Activated CD4-positive, alpha-beta T cell treated with anti-CD3 and anti-CD28 coated beads, Interleukin-2, amount 50 U/mL, for 1 hour (primary cell): ENCODE measurements at places on chromosomes 7 and 10.

DNA sequence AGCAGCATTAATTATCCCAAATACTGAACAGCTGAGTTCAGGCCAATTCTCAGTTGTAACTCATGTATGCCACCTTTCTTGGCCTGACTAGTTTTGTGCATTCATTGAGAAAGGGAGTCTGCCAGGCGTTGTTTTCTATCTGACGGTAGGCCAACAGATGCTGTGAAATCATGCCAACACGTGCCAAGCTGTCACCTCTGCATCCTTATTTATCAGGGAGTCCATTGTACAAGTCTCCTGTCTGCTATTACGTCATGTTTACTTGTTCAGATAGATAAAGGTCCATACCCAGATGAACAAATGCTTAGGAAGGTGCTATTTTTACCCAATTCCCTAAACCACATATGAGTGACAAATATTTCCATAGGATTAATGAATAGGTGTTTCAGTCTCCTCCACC, 127.2 kb upstream of the CDK6 start:
- no peak for DNase-seq

DNA sequence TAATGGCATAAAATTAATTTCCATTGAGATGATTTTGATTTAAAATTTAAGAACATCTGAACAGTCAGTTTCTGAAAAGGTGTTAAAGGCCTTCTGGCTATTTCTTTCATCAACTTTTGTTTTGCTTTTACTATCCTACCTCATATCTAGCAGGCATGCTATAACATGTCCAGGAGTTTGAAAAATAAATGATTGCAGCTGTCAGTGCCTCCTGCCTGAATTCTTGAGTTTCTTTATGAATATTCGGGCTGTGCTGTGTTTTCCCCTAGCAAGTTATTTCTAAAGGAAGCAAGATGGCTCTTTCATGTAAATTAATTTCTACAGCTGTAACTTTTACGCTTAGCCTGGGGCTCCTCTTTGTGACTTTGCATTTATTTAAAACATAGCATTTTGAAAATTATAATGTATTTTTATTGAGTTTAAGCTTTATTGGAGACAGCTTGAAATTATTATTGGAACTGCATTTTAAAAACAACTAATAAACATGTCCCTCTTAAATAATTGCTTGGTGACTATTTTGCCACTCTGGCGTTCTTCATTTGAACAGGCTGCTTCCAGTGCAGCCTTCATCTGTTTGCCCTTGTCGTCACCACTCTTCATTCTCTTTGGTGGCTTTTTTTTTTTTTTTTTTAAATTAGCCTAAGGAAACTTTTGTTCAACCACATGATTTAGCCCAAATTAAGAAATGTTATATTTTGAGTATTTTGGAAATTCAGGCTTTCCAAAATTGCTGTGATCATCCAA, 1083.4 kb upstream of the LRRN3 start:
- no peak for DNase-seq

- no peak for DNase-seq
Measured at GRCh38 chr7:7732621-7733281, 14.3 kb upstream of the RPA3 start.

- DNase-seq: no peak
Measured at GRCh38 chr7:44052771-44053365, 8.4 kb downstream of the DBNL start.

DNA sequence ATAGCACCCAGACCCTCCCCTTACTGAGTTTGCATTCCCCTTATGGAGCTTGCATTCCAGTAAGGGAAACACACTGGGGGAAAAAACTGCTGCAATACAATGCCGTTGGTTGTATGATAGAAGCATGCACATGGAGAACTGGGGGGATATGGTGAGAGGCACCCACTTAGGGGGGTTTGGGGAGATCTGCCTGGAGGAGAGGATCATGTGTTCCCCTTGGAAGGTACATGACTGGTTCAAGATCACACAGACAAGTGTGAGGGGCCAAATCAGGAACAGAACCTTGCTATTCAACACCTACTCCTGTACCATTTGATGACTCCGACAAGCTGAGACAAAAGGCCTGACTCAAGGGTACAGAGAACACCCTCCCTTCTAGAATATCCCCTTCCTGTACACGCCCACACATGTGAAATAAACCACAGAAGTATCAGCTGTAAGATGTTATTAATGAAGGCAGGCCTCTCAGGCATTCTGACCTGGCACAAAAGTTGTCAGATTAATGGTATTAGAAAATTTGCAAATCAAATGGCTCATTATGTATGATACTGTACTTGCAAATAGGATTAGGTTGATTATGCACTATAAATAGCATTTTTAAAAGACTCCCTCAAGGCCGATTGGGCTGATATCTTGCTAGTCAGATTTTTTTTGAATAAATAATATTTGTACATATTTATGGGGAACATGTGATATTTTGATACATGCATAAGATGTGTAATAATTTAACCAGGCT, 122.2 kb downstream of the NPY start:
- no peak for DNase-seq

DNA sequence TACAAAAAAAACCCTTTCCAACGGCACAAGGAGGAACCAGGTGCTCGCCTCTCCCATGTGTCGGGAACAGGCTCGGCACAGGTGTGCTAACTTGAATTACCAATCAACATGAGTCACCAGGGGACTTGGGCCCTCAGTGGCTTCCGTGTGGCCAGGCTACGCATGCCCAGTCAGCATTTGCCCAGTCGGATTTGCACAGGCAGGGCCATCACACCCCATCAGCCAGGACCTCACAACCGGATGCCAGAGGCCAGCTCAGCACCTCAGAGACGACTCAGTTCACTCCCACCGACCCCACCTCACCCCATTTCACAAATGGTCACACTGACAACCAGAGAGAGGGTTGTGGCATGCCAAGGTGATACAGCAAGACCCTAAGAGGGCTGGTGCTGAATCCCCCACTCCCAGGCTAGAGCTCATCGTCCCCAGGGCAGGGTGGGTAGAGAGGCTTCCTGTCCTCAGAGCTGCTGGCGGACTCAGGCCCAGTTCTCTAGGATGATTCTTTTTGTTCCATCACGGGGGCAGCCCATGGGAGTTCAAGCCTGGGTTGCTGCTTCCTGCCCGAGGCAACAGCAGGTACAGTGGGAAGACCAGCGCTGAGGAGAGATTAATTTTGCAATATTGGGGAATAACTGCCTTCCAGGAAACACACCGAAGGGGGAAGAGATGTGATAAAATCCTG, 13.6 kb downstream of the ANXA11 start:
- no peak for DNase-seq

DNA sequence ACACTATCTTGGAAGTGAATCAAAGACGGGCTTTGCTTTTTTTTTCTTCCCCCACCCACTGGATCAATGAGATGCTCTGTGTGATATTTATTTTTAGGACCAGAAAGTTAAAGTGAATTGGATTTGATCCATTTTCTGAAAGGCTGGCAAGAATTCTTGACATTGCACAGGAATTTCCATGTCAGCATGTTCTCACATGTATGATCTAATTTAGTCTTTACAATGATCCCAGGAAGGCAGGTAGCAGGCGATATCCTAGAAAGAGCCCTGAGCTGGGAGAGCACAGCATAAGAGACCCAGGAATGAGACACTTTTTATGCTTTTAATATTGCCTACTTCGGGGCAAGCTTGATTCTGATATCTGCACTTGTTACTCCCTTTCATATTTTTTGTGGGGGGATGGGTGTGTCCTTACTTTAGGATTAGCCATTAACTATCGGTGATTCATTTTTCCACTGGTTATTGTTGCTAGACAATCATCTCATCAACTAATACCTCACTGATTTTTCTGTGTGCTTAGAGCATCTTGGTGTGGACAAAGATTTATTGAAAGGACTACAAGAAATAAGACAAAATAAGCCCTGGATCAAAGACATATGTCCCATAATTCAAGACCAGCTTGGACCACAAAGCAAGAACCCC, 58.1 kb downstream of the NRP1 start:
- no peak for DNase-seq

DNA sequence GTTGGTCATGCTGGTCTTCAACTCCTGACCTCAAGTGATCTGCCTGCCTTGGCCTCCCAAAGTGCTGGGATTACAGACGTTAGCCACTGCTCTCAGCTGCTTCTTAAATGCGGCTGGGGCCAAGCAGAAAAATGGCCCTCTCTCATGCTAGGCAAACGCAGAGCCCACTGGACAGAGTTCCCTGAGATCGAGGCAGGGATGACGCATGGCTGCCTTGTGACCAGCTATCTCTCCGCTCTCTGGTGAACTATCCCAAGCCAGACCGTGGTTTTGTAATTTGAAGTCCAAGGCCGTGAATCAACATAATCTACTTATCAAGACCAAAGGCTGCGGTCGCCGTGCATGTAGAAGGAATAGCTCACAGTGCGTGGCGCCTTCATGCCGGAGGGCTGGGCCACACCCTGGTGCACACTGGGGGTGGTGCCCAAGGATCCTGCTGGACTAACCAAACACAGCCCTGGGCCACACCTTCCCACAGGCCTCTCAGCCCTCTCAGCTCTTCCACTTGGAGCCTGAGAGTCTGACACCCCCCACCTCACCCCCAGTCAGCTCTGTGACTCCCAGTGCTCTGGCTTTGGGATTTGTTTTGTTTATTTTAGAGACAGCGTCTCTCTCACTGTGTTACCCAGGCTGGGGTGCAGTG, 88.1 kb upstream of the CUX1 start:
- DNase-seq: no peak

- no peak for DNase-seq
Measured at GRCh38 chr7:1758859-1759521, 88.9 kb downstream of the ELFN1 start.

DNA sequence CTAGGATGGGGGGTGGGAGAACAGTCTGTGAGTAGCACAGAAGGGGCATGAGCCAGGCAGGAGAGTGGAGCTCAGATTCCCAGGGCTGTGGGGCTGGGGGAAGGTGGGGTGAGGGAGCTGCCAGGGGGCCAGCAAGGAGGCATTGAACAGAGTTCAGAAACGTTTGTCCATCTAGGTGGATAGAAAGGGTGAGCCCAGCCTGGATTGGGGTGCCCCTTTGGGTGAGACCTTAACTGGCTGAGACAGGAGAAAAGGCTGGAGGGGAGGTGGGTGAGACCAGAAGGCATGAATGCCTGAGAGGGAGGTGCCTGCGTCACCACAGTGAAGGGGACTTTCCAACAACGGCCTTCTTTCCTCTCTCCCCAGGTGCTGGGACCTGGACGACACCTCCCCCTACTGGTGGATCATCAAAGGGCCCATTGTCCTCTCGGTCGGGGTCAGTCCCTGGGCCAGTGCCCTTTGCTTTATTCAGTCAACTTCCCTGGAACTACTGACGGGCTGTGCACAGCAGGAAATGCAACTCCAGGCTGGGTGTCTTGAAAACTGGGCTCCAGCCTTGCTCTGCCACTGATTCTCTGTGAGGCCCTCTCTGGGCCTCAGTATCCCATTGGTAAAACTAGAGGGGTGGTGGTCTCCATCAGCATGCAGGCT, 11.0 kb downstream of the GHRHR start:
- DNase-seq: peak; percentile 13

DNA sequence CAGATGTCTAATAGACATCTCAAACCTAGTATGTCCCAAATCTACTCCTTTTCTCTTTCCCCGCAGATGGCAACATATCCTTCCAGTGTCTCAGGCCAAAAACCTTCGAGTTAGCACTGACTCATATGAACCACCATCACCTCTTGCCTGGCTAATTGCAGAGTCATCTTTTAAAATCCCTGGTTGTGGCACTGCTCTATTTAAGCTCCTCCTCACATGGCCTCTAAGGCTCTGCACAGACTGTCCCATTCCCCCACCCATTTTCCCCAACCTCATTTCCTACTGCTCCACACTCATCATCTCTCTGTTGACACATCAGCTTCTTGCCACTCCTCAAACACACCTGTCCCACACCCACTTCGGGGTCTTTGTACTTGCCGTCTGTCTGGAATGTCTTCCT, 16.8 kb upstream of the HBP1 start:
- DNase-seq: no peak

- DNase-seq: no peak
Measured at GRCh38 chr7:87048839-87049238, 10.6 kb downstream of the ELAPOR2 start.

DNA sequence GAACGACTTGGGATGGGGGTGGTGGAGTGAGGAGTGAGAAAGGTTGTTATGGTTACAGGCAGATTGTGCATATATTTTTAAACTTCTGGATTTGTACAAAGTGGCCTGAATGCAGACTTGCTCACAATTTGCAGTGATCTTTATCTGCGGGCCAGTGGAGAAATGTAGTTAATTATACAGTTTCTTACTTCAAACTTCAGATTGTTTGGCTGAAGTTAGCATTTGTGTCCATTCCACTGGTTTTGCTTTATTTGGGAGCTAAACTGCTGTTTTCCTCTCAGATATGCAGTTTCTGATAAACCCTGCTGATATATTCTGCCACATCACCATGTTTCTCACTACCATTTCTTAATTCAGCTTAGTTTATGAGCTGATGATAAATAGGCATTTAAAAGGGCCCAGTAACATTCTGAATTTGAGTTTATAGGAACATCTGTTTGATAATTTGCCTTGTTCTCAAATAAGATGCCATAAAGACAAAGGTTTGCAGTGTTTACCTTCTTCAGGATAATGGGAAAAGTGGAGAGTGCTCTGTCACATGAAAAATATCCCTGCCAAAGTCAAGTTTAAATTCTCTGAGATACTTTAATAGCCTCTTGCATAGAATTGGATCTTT, 170.1 kb downstream of the ST7 start:
- DNase-seq: no peak

DNA sequence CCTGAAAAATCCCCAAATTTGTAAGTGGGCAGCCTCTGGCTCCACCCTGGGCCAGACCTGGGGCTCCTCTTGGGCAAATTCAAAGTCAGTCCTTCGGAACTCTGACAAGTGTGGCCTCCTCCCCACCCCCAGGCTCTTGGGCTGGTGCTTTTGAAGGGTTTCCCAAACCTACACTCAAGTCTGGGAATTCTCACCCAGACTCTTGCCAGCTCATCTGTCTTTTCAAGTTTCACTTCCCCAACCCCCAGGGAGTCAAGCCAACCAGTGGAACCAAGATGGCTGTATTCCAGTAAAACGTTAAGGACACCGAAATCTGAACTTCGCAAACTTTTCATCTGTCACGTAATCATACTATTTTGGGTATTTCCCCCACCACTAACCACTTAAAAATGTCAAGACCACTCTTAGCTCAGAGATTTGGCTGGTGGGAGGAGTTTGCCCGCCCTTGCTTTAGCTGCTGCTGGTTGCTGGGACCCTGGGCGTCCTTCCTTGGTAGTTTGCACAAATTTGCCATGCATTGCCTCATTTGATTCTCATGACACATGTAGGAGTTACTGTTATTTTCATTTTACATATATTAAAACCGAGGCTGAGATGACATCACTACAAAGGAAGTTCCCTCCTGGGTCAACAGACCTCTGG, 1.7 kb upstream of the MYO1G start:
- DNase-seq: peak; percentile 54

- no peak for DNase-seq
Measured at GRCh38 chr7:41538810-41539724, 163.8 kb downstream of the INHBA start.

GRCh38 chr7:146772601-146773000, 656.0 kb downstream of the CNTNAP2 start:
- no peak for DNase-seq
